Activated naive CD8-positive, alpha-beta T cell treated with anti-CD3 and anti-CD28 coated beads, Interleukin-2, amount 50 U/mL, for 24 hours (primary cell): ENCODE measurements at places on chromosomes 6 and 20.

DNA sequence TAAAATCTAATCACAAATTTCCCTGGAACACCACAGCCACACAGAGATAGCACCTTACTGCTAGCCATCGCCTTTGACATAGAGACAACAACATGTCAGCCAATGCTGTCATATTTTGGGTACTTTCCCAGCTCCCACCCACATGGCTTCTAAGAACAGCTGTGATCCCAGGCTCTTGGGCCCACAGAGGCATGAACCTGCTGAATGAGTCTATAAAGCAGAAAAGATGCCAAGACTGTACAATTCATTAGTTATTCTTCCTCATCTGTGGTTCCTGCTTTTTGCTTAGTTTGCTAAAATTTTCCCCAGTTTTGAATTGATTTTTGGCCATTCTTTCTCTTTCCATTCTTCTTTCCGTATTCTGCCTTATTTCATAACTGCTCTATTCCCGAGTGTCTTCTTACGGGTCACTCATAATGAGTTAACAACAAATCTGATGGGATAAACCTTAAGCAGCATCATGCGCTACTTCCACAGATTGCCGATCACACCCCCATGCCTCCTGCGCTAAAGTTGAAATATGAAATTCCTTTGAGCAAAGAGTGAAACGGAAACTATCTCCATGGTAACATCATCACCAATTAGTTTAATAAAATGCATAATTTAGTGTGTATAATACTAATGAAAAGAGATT is 327.3 kb upstream of the HSF2 start:
- H3K36me3 ChIP-seq = no peaks in the 10 kb centered on the region
- H3K27me3 ChIP-seq = peaks cover 3% of the 10 kb centered on the region
- no peak overlapping the region for H3K27ac ChIP-seq
- H3K4me3 ChIP-seq = no peak overlapping the region
- no peaks in the 10 kb centered on the region for H3K4me1 ChIP-seq

DNA sequence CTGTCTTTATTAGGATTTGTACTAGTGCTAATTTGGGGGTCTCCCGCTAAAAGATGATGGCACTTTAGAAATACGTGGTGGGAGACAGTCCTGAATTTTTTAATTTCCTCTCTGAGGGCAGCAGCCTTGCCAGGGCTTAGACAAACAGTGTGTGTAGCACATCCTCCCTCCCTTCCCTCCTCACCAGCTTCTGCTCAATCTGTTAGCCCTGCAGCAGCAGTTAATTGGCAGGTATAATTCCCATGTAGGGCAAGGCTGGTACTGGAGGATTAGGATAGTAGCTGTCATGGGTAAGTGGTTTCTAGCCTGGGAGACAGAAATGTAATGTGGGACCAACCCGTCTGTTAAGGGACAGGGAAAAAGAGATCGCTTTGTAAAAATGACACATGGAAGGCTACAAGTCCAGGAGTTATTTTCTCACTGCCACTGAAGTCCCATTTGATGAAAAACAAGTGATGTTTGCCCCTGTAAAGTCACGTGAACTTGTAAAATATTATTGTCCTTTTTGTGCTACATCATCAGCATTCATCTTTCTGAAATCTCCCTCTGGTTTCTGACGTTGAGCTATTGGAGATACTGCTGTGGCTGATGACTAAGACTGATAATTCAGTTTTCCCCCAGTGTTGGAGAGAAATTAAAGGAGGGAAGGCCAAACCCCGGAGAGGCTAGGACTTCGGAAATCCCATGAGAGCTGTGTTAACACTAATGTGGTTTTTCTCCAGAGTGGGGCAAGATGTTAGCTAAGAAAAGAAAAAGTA is 40.6 kb downstream of the CTNNBL1 start:
- DNase-seq = no peak
- no peak overlapping the region for H3K4me3 ChIP-seq

DNA sequence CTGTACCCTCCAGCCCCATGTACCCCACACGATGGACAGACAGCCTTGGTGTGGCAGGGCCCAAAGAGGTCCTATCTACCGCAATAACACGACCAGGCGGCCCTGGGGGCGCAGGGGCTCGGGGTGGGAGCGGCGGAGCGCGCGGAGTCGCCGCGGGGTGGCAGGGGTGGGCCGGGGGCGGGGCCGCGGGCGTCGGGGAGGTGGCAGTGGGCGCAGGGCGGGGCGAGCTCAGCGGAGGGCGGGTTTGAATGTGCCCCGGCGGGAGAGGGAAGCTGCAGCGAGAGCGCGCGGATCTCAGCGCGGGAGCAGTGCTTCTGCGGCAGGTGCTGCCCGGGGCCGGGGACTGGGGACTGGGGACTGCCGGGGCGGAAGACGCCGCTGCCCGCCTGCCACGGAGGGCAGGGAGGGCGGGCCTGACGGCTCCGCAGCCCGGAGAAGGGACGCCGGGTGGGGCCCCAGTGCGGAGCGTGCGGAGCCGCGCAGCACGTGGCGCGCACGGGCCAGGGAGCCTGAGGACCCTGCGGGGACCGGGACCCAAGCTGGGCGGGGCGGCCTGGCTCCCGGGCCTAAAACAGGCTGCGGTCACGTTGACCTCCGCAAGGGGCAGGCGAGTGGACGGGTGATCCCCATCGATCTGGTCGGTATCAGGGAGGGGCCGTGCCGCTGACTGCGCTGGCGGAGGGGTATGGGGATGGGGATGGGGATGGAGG is at the start of gene SLC29A1:
SLC29A1 (plus strand) TSS at position 277 of the 710 bp plus-strand sequence. CDS start 3,719 bp downstream, outside the sequence.
- H3K4me1 ChIP-seq = peaks cover 52% of the 10 kb centered on the region
- H3K36me3 ChIP-seq = peaks cover 13% of the 10 kb centered on the region
- DNase-seq = peak; percentile 90
- H3K27me3 ChIP-seq = peaks cover 4% of the 10 kb centered on the region
- peak within 1 kb of the TSS; percentile 88 for H3K27ac ChIP-seq

GRCh38 chr6:8983202-8983688 is 547.9 kb upstream of the SLC35B3 start:
- no peak overlapping the region for H3K27ac ChIP-seq
- no peaks in the 10 kb centered on the region for H3K36me3 ChIP-seq
- H3K4me1 ChIP-seq = no peaks in the 10 kb centered on the region
- peaks cover 22% of the 10 kb centered on the region for H3K27me3 ChIP-seq

DNA sequence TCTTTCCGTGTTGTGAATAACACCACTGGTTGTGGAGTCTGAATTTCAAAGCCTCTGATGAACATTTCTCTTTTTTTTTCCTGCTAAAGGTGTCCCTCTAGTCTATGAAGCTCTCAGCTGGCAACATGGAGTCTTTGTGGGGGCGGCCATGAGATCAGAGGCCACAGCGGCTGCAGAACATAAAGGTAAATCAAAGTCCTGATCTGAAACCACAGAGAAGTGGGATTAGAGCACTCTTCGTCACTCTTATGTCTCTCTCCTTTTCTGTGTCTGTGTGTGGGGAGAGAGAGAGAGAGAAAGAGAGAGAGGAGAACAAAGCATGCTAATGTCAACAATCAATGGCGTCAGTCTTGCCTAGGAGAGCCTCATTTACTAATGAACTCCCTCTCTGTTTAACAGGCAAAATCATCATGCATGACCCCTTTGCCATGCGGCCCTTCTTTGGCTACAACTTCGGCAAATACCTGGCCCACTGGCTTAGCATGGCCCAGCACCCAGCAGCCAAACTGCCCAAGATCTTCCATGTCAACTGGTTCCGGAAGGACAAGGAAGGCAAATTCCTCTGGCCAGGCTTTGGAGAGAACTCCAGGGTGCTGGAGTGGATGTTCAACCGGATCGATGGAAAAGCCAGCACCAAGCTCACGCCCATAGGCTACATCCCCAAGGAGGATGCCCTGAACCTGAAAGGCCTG is 4.2 kb downstream of the PCK1 start:
- H3K4me1 ChIP-seq = no peaks in the 10 kb centered on the region
- H3K36me3 ChIP-seq = no peaks in the 10 kb centered on the region
- no peak overlapping the region for H3K4me3 ChIP-seq
- DNase-seq = no peak
